GM03348 (cell line): ENCODE measurements at places on chromosomes 1 and 21.

DNA sequence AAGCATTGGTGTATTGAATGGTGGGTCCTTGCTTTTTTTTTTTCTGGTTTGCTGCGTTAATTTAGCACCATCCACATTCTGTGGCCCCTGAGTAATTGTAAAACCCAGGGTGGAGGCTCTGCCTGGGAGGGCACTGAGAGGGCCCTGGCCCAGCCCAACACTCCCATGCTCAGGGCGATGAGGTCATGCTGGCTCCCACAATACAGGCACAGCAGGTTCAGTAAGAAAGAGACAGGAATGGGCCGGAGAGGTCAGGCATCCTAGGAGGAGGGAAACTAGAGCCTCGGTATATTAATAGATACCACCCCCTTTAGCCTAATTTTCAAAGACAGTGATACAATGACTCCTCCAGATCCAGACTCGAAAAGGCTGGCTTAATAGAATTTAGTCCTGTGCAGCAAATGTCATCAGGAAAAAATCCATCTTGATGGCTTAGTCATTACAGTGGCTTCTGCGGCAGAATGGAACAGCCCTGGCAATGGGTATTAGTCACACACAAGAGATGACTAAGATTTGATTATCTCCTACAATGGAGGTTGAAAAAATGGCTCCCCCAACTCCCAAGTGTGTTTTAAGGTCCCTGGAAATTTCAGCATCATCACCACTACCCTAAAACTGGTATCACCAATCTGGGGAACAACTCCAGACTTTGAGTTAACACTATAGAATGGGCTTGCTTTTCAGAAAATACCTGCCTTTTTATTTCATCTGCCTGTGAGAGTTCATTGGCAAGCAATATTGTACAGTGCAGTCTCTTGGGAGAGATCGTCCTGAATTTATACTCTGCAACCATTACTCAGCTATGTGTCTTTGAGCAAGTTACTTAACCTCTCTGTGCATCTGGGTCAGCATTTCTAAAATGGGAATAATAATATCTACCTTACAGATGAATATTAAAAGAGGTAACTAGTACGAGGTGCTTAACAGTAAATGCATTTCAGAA lies 43.9 kb upstream of the LYST start:
- peak; percentile 86 for DNase-seq

- peak; percentile 57 for DNase-seq
These were observed 297.2 kb downstream of the TGFB2 start for GRCh38 chr1:218642033-218642948.

DNA sequence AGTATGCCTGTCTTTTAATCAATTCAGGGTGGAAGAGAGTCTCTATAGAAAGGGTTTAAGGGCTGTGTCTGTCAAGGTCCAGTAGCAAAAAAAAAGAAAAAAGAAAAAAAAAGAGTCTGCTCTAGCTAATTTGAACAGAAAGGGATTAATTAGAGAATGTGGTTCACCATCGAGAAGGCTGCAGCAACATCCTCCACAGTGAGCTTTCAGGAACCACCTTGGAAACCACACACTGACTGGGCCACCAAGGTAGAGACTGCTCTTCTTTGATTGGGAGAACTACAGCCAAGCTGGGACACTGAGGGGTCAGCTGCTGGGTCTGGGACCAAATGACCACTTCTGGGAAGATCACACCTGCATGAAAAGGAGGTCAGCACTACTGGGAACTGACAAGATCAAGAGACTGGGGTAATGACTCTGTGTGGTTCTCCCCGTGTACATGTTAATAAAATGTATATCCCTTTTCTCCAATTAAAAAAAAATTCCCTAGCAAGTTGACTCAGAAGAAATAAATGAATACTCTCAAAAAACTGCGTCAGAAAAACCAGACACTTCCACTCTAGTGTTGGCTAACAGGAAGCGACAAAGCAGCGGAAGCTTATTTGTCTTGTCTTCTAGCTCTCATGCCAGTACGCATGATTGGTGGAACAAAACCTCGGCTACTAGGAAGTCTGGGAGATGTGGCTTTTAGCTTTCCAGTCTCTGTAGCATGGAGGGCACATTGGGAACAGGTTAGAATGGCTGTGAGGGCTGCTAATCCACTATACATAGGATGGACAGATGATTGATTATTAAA lies 60.0 kb upstream of the IVNS1ABP start:
- no peak for DNase-seq

- DNase-seq = peak; percentile 59
These were observed 192.5 kb upstream of the GREM2 start for GRCh38 chr1:240804475-240804874.

DNA sequence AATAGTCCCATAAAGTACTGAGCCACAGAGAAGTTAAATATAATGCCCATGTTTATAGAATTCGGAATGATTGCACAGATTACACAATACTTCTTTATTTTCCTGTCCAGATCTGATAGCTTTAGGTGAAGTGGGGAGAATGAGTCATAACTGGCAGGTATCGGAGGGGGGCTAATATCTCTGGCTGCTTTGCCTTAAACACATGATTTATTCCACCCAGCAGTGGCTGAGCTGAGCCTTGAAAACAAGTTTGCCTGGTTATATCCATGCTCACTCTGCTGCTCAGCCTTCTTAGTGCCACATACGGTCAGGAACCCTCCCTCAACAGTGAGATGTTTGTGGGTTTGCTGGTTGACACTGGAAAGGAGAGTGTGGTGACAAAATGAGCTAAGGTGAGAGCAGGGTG lies 119.7 kb upstream of the ZNF648 start:
- DNase-seq = no peak

DNA sequence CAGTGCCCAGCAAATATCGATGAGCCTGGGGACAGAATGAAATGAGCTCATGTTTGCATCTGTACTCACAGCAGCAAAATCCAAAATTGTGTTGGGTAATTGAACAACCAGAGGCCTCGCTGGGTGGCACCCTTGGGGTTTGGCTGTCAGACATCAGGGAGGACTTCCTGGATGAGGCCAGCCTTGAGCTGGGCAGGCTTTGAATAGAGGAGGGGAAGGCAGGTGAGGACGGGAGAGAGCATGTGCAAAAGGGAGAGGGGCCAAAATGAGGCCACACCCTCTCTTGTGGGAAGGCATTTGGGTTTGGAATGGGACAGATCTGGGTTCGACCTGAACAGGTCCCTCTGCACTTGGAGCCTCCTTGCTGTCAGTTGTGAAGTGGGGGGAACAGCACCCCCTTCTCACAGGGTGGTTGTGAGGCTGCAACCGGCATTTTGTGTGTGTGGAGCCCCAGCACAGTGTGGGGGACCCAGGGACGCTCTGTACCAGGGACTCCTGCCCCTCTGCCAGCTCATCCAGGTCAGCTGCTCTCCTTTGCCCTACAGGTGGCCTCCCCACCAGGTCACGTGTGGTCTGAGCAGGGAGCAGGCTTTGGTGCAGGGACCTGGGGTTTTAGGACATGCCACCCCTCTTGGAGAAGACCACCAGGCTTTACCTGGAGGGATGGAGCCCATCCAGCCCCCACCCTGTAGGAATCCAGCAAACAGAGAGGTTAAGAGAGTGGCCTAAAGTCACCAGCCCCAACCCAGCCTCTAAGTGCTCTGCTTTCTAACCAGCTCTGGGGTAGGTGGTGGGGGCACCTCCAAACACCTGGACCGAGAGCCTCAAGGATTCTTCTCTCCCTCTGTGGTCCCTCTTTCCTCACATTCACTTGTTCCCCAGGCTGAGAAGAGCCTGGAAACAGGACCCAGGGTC lies 521.8 kb downstream of the PTPRU start:
- DNase-seq = no peak

GRCh38 chr1:66397192-66397591 lies 136.8 kb upstream of the SGIP1 start:
- no peak for DNase-seq

DNA sequence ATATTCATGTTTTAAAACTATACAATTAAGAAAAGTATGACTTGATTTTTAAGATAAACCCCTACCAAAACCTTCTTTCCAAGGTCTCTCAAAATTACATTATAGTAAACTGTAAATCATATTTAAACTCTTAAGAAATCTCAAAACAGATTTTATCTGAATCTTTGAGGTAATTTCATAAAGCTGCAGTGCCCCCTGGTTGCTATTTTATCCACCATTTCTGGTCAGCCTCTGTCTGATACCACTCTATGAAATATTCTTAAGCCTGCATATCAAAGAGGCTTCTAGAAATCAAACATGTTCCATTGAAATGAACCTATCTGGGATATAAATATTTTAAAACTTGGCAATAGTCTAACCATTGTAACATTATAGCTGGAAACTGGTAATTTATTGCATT lies 317.3 kb downstream of the COL11A1 start:
- no peak for DNase-seq

DNA sequence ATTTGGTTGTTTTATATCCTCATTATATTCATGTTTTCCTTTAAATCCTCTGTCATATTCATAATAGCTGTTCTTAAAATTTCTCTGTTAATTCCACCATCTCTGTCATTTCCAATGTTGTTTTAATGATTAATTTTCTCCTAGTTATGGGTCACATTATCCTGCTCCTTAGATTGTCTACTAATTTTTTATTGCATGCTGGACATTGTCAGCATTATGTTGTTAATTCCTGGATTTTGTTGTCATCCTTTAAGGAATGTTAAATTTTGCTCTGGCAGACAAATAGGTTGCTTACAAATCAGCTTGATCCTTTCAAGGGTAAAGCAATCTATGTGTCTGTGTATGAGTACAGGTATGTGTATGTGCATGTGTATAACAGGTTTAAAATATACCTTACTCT lies 393.8 kb upstream of the POU3F1 start:
- DNase-seq = no peak
